ENCODE measurements at places on chromosomes 16 and 17.

GRCh38 chr17:76540381-76541300 is 797 bp downstream of the PRCD start:
- DNase-seq: peak; percentile 96

DNA sequence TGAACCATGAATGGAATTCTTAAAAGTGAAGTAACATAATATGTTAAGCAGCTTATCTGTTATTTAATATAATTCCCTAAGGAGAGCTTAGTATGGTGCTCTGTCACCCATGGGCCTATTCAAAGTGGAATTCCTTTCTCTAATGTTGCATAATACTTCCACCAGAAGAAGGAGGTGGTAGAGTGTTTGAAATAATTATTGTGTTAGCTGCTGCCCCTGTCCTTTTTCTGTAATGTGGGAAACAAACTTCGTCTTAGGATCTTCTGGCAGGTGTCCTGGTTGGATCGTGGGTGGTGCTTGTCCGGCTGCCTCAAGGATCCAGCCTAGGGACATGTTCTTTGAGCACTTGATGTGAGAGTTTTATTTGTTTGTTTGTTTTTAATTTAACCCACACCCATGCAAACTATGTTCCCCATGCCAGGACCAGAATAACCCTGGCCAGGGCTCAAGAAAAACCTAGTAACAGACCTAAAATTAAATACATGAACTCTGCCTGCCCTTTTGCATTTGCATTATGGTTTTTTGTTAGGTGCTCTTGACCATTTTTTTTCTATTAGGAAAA is 46.1 kb downstream of the ZNRF1 start:
- DNase-seq: no peak

GRCh38 chr16:74199066-74199841 is 97.4 kb upstream of the PSMD7 start:
- no peak for DNase-seq

GRCh38 chr16:621526-622105 is 9.2 kb upstream of the WFIKKN1 start:
- no peak for DNase-seq

DNA sequence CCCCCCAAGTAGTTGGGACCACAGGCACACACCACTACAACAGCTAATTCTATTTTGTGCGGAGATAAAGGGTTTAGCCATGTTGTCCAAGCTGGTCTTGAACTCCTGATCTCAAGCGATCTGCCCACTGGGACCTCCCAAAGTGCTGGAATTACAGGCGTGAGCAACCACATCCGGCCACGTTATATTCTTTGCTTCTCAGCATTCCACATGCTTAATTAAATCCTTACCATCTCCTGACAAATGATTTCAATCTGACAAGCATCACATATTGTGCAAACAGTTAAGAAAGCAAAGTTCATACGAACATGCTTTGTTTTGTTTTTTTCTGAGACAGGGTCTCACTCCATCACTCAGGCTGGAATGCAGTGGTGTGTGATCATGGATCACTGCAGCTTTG is 18.2 kb downstream of the HIGD1B start:
- no peak for DNase-seq

- DNase-seq: no peak
These were observed 680.3 kb upstream of the SOX9 start for GRCh38 chr17:71440513-71440912.

GRCh38 chr17:82200743-82201497 is 11.7 kb downstream of the CCDC57 start:
- DNase-seq: no peak

GRCh38 chr16:81542609-81543570 is 98.3 kb downstream of the CMIP start:
- DNase-seq: no peak

- no peak for DNase-seq
These were observed 2.4 kb downstream of the TBC1D24 start for GRCh38 chr16:2477327-2477726.

GRCh38 chr17:57898487-57899311 is 48.9 kb upstream of the MRPS23 start:
- DNase-seq: no peak

GRCh38 chr17:6505425-6506142 is 50.8 kb downstream of the PITPNM3 start:
- DNase-seq: no peak

DNA sequence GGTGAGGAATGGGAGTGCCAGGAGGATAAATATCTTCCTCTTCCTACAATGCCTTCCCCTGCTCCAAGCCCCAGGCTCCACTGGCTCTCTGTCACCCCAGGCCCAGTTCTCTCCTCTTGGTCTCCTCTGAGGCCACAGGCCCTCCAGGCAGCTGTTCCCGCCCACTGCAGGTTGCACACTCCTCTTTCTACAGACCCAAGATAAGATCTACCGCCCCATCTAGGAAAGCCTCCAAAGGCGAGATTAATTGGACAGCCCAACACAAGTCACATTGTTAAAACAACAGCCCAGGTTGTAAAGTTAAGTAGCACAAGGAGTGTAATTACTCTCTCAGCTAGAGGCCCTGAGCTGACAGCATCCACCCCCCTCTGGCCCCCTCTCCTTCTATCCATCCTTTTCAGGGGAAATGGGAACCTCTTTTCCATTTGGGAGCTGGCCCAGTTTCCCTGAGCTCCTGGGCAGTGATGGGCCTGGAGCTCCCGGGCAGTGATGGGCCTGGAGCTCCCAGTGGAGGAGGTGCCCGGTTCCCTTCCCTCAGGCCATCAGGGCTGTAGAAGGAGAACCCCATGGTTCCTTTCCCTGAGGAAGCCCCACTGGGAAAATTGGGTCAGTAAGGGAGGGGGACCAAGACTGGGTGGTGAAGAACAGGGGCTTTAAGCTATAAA is 7.3 kb downstream of the DLX4 start:
- DNase-seq: no peak

GRCh38 chr17:27332047-27332393 is 38.1 kb downstream of the WSB1 start:
- no peak for DNase-seq

DNA sequence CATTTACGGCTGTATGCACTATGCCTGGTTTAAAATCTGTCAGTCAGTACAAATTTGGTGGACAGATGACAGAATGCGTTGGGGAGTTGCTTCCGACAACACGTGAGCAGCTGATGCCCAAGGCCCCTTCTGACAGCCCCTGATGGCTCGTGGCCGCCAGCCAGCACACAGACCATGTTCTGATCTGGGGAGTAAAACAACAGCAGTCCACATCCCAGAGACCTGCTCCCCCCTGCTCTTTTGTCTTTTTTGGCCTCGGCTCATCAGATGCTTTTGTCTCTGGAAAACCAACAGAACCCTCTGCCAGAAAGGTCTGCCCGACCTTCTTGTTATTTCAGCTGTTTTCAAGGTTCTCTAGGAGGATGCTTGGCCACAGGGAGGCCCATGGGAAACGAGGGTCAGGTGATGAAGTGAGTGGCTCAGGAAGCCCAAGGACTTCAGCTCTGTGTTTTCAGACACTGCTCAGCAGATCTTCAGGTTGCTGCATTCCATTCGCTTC is 10.8 kb downstream of the ARSG start:
- DNase-seq: no peak

DNA sequence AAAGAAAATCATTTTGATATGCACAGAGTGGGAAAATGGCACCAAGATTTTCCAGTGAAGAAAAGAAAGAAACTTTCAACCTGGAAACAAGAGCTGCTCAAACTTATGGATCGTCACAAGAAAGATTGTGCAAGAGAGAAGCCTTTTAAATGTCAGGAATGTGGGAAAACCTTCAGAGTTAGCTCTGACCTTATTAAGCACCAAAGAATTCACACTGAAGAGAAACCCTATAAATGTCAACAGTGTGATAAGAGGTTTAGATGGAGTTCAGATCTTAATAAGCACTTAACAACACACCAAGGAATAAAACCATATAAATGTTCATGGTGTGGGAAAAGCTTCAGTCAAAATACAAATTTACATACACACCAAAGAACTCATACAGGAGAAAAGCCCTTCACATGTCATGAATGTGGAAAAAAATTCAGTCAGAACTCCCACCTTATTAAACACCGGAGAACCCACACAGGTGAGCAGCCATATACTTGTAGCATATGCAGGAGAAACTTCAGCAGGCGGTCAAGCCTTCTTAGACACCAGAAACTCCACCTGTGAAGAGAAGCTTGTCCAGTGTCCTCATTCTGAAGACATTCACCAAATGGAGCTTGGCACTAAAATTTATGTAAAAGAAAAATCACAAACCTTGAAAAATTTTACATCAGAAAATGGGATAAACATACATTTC is 12.2 kb downstream of the ZNF75A start:
- DNase-seq: no peak

DNA sequence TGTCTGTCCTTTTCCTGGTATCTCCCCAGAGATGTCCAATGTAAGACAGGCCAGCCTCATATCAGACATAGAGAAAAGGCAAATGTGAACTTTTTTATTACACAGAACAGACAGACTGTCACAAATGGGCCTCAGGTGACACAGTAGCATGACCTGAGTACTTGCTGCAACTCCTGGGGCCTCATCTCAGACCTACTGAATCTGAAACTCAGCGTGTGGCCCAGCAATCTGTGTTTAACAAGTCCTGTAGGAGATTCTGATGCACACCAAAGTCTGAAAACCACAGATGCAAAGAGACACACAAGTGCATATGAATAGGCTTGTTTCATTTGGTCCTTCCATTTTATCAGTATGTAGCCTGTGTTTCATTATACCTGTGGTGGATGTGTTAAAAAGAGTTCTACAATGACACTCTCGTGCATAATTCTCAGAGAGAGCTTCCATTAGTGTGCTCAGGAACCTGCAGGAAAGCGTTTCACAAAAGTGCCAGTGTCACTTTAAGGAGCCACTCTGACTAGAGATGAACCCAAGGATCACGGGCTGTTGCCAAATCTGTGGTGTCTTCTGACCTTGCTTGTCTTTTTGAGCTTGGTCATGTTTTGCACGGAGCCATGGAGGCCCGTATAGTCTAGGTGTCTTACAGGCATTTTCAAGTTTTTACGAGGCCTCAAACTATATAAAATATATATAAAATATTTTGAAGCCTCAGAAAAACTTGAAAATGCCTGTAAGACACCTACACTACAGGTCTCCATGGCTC is 33.8 kb upstream of the NF1 start:
- DNase-seq: no peak

DNA sequence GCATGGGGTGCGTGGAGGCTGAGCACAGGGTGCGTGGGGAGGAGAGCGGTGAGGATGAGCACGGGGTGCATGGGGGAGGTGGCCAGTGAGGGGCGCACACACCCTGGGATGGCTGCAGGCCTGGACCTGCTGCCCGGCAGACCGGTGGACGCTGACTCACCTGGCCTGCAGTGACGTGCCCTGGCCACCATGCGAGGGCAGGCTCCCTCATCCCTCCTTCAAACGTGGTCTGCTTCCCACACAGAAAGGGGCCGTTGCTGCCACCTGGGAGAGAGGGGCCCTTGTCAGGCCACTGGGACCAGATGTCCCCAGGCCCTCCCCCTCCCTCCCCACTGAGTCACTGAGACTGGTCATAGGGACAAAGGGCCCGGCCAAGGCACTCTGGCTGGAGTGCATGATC is 20.1 kb upstream of the APRT start:
- no peak for DNase-seq

DNA sequence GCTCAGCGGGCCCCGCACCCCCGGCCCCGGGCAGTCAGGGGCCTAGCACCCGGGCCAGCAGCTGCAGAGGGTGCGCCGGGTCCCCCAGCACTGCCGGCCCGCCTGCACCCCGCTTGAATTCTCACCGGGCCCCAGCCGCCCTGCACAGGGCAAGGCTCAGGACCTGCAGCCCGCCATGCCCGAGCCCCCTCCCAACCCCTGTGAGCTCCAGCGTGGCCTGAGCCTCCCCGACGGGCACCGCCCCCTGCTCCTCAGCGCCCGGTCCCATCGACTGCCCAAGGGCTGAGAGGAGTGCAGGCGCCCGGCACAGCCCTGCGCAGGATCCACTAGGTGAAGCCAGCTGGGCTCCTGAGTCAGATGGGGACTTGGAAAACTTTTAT is 1.7 kb upstream of the BRCA1 start:
- no peak for DNase-seq

DNA sequence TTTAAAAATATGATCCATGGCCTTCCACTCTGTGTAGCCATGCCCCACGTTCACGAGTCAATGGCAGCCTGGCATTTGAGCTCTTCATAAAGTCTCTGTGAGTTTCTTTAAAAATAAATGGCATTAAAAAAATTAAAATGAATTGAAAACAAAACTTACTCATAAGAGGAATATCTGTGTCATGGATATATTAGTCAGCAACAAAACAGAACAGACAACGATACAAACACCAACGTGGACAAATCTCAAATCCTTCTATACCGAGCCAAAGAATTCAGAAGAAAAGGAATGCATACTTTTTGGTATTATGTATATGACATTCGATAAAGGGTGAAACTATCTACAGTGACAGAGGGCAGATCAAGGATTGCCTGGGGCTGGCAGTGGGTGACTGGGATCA is 8.2 kb upstream of the CMIP start:
- no peak for DNase-seq

DNA sequence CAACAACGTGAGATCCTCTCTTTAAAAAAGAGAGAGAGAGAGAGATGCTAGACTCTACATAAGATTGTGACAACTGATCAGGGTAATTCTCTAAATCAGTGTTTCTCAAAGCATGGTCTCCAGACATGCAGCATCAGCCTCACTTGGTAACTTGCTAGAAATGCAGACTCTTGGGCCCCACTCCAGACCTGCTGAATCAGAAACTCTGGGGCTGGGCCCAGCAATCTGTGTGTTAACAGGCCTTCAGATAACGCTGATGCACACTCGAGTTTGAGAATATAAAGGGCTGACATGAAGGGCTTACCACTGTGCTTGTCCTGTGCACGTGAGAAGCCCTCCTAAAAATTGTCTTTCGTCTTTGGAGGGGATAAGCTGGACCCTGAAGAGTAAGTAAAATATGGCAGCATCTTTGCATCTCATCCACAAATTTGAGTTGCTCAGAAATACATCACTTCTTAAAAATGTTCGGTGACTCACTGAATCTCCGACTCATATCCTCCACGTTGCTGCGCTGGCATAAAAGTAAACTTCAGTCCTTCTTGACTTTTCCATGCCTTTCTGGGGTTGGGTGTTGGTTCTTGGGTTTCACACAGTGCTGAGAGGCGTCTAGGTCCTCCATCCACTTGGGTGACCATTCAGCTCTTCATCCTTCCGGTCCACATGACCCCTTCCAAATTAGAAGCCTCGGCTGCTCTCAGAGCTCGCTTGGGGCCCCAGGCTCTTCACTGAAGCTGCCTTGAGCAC is 26.1 kb upstream of the KDM8 start:
- DNase-seq: no peak

GRCh38 chr17:44850612-44851011 is 2.9 kb downstream of the HIGD1B start:
- DNase-seq: no peak

GRCh38 chr17:63293323-63294075 is 152.6 kb downstream of the CYB561 start:
- no peak for DNase-seq
